ENCODE measurements at places on chromosomes 1 and 21.

DNA sequence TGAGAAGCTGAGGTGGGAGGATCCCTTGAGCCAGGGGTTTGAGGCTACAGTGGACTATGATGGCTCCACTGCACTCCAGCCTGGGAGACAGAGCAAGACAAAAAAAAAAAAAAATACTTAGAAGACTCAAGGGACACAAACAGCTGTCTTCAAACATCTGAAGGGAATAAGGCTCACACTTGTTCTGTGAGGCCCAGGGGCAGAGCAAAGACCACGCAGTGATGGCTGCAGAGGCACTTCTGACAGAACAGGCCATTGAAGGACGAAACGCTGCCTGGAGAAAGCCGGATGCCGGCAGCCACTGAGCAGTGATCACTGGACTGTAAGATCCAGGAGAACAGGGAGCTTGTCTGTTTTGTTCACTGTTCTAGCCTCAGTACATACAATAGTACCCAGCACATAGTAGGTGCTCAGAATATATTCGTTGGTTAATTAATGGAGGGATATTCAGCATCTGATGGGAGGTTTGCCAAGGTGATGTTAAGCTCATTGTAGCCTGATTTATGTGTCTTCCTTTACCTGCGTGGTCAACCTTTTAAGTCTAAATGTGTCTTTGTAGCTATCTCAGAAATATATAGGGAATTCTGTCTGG is 12.1 kb upstream of the NDC1 start:
- no peak for DNase-seq

DNA sequence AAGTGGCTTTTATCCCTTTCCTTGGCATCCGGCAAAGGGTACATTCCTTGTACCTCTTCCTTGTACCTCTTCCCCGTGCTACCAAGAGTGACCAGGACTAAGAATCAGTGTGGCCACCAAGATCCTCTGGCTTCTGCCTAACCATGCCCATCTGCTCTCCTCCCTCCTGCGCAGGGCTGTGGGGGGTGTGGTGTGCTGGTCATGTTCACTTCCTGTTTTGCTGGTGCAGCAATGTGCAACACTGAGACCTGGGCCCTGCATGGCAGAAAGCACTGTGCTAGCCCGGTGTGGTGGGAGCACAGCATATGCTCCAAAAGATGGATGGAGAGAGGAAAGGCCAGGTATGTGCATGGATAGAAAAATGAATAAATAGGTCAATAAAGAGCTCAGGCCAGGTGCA is 33.3 kb upstream of the TENT5C start:
- no peak for DNase-seq

- DNase-seq, result no peak
Observed at GRCh38 chr1:176961678-176962077, 202.8 kb downstream of the ASTN1 start.

- DNase-seq, result no peak
Observed at GRCh38 chr1:214004014-214004413, 16.2 kb downstream of the PROX1 start.

GRCh38 chr1:111199881-111200801 is at the start of gene DENND2D:
DENND2D (minus strand) TSS chr1:111200646; CDS start chr1:111200459, 187 bp downstream.
- DNase-seq, result no peak

- no peak for DNase-seq
Observed at GRCh38 chr1:162384116-162384515, 2.6 kb downstream of the C1orf226 start.

GRCh38 chr1:207870306-207871031 is 40.5 kb downstream of the CD34 start:
- no peak for DNase-seq

DNA sequence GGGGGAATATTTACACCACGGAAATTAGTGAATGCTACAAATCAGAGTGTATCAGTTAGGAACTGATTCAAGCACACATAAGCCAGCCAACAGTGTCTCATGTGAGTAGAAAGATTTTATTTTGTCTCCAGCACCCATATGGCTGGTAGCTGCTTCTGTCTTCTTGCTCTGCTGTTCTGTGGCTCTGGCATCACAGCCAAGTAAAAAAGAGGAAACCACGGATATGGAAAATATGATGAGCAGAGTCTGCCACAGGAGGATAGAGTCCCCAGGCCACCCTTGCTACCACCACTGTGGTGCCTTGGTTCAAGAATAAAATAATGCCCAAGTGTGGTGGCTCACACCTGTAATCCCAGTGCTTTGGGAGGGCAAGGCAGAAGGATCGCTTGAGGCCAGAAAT is 53.6 kb upstream of the SPOCD1 start:
- no peak for DNase-seq

DNA sequence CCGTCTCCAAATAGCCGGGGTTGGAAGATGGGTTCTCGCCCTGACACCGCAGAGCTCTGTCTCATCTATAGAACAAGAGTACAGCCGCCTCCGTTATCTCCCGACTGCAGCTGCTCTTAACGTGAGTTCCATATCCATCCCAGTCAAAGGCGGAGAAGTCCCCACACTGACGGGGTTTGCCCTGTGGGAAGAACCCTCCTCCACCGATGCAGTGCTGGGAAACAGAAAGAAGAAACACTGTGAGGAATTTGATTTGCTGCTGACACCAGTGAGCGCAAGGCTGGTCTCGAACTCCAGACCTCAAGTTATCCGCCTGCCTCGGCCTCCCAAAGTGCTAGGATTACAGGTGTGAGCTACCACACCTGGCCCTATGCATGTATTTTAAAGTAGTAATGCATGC is 9.5 kb downstream of the ITLN2 start:
- DNase-seq, result no peak

DNA sequence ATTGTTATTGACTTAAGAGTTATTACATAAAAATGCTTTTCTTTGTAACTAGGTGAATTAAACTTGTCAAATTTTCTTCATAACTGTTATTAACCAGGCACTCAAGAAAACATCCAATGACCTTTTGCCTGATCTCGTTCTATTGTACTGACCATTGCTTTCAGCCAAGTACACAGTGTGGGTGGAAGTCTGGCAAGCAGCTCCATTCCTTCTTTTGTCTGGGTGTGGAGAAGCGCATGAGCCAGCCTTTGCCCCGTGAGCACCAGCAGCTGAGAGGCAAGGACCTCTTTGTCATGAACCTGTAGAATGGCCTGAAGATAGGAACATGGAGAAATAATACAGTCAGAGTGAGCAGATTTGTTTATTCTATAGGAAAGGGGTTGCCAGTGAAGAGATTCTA is 57.5 kb downstream of the IARS2 start:
- no peak for DNase-seq

GRCh38 chr1:243315455-243315854 is 59.6 kb downstream of the SDCCAG8 start:
- DNase-seq, result no peak

DNA sequence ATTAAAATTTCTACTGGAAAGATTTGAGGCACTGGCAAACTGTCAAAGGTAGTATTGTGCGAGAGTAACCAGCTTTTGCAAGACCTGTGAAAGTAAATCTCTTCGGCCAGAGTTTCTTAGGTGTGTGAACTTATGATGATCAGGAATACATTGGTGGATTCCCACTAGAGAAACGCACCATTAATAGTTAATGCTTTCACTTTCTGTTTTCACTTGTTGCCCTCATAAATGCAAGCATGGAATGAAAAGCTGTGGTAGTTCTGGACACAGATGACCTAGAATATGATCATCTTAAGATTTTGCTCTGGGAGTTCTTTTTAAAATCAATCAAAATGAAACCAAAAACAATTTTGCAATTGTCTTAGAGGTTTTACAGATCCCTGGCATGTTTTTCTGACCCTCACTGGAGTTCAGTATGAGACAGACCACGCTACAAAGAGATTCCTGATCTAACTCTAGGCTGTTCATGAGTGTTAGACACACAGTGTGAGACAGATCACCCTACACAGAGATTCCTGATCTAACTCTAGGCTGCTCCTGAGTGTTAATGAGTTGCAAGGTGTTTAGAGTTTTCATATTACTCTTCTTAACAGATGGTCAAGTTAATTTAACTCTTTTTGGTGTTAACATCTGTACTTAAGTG is 98.8 kb downstream of the SDCCAG8 start:
- DNase-seq, result no peak

DNA sequence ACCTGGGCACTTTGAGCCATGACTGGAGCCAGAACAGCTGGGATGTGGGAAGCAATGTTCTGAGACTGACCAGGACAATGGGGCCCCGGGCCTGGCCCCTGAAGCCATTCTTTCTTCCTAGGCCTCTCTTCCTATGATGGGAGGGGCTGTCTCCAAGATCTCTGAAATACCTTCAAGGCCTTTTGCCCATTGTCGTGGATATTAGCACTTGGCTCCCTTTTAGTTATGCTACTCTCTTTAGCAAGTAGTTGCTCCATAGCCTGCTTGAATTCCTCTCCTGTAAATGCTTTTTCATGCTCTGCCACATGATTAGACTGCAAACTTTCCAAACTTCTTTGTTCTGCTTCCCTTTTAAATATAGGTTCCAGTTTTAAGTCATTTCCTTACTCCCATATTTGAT is 262.9 kb upstream of the CACYBP start:
- DNase-seq, result no peak

DNA sequence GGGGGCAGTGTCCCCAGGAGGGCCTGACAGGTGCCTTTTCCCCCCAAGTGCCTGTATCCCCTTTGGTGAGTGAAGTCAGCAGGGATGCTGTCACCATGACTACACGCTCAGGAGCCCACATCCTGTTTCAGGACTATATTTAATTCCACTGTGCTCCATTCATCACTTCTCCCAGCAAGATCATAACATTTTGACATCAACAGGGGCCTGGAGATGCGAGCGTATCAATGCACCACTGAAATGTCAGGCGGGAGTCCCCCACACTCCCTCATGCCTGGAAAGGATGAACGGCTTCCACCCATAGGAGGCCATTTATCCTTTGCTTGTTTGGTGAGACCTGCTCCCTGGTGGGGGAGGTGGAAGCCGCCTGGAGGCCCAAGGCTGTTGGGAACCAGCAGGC is 119.1 kb downstream of the PTPRU start:
- no peak for DNase-seq

- DNase-seq, result no peak
Observed at GRCh38 chr1:35656863-35657232, 15.5 kb upstream of the PSMB2 start.

DNA sequence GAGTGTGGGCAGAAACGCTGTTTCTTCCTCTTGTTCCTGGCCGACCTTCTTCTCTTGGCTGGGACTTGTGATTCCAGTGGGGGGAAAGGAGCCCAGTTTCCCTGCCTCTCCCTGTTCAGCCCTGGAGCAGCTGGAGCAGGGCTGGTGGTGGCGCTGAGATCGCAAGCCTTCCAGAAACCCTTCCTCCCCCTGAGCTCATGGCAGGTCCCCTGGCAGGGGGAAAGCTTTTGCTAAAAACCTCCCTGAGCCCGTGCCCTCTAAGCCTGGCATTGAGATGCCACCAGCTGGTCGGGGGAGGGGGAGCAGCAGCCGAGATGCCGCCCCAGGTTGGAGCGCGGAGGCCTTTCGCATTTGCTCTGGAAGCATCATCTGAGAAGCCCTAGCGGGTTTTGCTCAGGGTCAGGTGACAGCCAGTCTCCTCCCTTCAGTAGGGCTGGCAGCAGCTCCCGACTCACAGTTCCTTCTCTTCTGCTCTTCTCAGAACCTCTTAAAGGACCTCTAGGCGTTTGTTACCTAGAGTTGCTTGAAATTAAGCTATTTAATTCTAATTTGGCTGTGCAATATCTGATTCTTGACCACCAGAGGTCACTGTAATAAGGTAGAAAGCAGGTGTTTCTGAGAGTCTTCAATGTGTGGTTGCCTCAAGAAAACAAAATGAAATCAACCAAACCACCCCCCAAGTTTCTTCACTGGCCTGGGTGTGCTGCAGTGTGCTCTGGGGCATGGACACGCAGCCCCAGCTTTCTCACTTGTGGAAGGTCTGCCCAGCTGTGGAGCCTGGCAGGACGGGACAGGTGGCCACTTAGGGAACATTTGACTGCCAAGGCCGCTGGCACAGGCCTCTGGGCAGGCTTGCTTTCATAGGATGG is 257.3 kb downstream of the CAMTA1 start:
- DNase-seq, result no peak

GRCh38 chr1:53050310-53050709 is 11.7 kb upstream of the PODN start:
- no peak for DNase-seq

DNA sequence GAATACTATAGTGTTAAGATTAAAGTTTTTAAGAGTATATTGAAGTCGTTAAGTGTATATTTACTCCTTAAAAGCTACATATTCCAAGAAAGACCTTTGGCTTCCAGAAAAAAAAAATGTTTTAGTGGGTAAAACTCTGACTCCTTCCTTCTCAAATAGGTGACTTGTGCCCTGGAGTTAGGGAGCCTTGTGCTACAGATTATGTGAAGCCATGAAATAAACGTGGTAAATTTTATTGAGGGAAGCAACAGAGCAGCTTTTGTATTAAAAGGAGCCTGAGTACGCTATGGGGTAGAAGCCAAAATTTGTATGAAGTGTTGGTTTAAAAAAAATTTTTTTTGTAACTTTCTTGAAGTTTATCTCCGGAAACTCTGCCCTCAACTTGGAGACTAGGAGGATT is 994 bp downstream of the RO60 start:
- DNase-seq, result no peak
